ENCODE measurements at places on chromosomes 5 and 9. TPM values are rescaled to one million over a fixed set of nuclear protein-coding genes. Genes with fewer than 3 reads are reported as not detected.

- DNase-seq = no peak
Observed at GRCh38 chr5:37248421-37248969, 681 bp downstream of the CPLANE1 start.

DNA sequence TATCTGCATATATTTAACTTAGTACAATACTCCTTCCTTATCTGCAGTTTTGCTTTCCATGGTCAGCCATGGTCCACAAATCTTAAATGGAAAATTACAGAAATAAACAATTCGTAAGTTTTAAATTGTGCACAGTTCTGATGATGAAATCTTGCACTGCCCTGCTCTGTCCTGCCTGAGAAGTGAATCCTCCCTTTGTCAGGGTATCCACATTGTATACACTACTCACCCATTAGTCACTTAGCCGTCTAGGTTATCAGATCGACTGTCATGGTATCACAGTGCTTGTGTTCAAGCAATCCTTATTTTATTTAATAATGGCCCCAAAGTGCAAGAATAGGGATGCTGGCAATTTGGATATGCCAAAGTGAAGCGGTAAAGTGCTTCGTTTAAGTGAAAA lies 8.3 kb upstream of the YTHDC2 start:
- no peak for DNase-seq

GRCh38 chr9:85163415-85163814 lies 493.9 kb downstream of the NTRK2 start:
- DNase-seq = no peak

DNA sequence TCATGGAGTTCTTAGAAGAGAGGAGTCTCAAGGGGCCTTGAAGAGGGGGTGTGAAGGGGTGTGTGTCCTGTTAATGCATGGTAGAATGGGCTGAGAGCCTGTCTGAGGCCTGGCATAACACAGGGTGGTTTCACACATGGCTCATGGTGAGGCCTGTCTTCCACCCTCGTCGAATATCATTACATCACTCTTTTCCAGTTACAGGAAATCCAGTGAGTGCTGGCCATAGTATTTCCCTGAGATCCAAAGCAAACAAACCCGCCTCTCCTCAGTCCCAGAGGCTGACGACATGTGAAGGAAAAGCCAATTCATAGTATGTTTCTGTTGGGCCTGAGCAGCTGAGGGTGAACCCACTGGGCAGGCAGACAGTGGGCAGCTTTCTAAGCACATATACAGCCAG lies 159.4 kb upstream of the NR3C1 start:
- DNase-seq = no peak

- no peak for DNase-seq
Observed at GRCh38 chr5:178590141-178590923, at the start of gene COL23A1. Gene COL23A1, minus strand, starts transcription at chr5:178590393.

GRCh38 chr5:22908129-22908528 lies 55.0 kb upstream of the CDH12 start:
- no peak for DNase-seq

- DNase-seq = peak; percentile 75
Observed at GRCh38 chr5:43042626-43043399, 2.7 kb upstream of the ANXA2R start.

GRCh38 chr5:78597068-78597973 lies 51.3 kb downstream of the LHFPL2 start:
- no peak for DNase-seq

- DNase-seq = no peak
Observed at GRCh38 chr9:8095672-8096086, 296.1 kb upstream of the DMAC1 start.

DNA sequence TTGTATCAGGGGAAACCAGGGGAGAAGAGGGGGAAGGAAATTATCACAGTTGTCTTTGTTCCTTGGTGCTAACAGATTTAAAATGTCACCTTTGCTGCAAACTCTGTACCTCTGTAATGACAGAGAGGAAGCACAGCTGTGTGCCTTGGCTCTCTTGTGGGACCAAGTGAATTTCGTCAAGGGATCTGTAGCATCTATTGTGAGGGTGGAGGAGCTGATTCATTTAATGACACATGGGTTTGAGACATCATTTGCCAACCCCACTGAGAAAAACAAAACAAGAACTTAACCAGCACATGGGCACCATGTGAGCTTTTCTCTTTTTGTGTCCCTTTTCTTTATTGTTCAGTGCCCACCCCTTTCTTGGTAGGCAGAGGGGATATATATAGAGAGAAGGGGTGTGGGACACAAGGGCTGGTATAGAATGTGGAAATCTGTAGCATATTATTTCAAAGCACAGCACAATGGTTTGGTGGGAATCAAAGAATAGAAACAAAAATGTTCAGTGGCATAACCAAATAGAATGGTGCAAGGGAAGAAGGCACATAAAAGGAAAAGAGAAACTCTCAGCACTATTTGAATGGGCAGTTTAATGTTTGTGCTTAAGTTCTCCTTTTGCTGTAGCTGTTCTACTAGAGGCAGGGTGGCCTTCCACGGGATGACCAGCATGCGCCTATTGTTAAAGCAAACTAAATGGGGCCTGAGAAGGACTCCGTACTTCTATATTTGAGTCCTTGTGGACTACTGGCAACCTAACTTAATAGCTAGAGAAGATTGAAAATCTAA lies 63.3 kb downstream of the LIX1 start:
- DNase-seq = no peak

- peak; percentile 30 for DNase-seq
Observed at GRCh38 chr9:74770508-74771261, 117.0 kb downstream of the TRPM6 start.

- DNase-seq = no peak
Observed at GRCh38 chr5:160021831-160022446, 13.0 kb downstream of the TTC1 start.

GRCh38 chr9:135422341-135422944 lies 57.1 kb upstream of the PPP1R26 start:
- no peak for DNase-seq

- DNase-seq = no peak
Observed at GRCh38 chr9:33416996-33417395, 14.6 kb upstream of the AQP7 start.

GRCh38 chr5:115460472-115460871 lies 84.1 kb downstream of the FEM1C start:
- peak; percentile 29 for DNase-seq

CBY3 gene
- total RNA-seq = not detected

FOXI1 gene
- not detected for total RNA-seq

SLC34A1 gene
- 0.19 TPM for total RNA-seq

NMUR2 gene
- not detected for total RNA-seq

LCN15 gene
- not detected for total RNA-seq

CARTPT gene
- not detected for total RNA-seq

CDC23 gene
- 38.4 TPM for total RNA-seq

GABBR2 gene
- total RNA-seq = not detected

All from activated naive CD4-positive, alpha-beta T cell treated with anti-CD3 and anti-CD28 coated beads, Interleukin-2, amount 50 U/mL, for 72 hours (primary cell).